Epithelial cell of proximal tubule (primary cell): ENCODE measurements at places on chromosomes 4 and X.

GRCh38 chr4:144338148-144338547 lies 197.6 kb upstream of the GYPA start:
- no peak for DNase-seq

GRCh38 chr4:139798456-139798855 lies 132.8 kb downstream of the MGST2 start:
- DNase-seq = no peak

DNA sequence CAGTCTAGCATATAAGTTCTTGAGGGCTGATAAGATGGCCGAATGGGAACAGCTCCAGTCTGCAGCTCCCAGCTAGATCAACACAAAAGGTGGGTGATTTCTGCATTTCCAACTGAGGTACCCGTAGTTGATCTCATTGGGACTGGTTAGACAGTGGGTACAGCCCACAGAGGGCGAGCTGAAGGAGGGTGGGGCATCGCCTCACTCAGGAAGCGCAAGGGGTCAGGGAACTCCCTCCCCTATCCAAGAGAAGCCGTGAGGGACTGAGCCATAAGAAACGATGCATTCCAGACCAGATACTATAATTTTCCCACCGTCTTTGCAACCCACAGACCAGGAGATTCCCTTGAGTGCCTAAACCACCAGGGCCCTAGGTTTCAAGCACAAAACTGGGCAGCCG lies 109.0 kb downstream of the RPS6KA6 start:
- DNase-seq = no peak

- DNase-seq = no peak
Measured at GRCh38 chr4:173522160-173522950, 7.7 kb downstream of the HAND2 start.

DNA sequence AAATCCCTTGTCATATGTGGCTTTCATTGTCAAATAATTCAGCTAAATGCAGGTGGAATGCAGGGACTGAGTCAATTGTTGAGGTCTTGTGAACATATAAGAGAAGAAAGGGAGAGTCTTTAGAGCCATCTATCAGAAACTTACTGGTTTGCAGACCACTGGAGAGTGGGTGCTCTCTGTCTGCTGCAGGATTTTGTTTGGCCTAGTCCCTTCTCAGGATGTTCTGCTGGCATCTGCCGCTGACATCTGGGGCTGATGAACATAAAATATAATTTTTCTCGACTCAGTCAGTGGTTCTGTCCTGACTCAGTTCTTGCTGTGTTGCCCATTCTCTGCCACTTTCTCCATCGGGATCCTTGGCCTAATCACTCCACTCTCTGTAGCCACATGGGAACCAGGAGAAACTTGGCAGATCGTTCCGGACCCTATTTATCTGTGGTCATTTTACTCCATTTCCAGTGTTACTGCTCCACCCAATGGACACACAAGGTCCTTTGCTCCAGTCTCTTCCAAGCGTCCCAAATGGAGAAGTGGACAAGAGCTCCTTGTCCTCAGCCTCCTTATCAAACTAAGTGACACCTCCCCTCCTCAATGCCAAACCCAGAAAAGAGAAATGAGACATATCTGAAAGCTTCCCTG lies 436.2 kb downstream of the FAT4 start:
- no peak for DNase-seq

- no peak for DNase-seq
Measured at GRCh38 chr4:56662782-56663468, 18.2 kb downstream of the HOPX start.
